GM23248 (cell line): ENCODE measurements at places on chromosomes 5 and 9. TPM values are rescaled to one million over a fixed set of nuclear protein-coding genes. Genes with fewer than 3 reads are reported as not detected.

DNA sequence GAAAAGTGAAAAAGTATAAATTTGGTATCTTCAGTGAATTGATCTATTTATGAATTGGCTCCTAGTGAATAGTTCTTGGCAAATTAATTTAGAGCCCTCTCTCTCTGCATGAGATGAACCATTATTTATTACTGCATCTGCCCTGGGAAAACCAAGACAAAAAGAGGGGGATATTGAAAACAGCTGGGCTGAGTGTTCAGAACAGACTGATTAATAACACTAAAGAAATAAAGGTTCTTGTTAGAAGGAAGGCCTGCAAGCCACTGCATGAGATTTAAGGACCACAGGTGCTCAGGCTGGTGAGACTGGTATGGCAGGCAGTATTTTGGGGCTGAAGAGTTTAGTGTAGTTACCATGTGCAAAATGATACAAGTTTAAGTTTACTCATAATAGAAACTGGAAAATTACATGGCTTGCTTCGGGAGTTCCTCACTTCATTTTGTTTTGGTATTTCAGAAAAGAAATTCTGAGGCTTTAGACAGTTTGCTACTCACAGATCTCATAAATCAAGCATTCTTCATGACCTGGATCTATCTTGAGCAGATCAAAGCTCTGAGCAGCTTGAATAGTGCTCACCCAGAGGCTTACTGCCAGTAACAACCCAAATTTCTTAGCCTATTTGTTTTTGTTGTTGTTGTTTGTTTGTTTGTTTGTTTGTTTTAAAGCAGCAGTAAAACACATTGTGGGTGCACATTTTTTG is 56.1 kb downstream of the KIAA1958 start:
- DNase-seq = no peak

- peak; percentile 49 for DNase-seq
Measured at GRCh38 chr5:113382731-113383130, 52.1 kb downstream of the TSSK1B start.

GRCh38 chr5:143966280-143966679 is 154.3 kb downstream of the HMHB1 start:
- no peak for DNase-seq

- DNase-seq = no peak
Measured at GRCh38 chr5:152978141-152978835, 512.2 kb upstream of the GRIA1 start.

GRCh38 chr5:105816961-105817360 is 1853.8 kb downstream of the EFNA5 start:
- peak; percentile 34 for DNase-seq

DNA sequence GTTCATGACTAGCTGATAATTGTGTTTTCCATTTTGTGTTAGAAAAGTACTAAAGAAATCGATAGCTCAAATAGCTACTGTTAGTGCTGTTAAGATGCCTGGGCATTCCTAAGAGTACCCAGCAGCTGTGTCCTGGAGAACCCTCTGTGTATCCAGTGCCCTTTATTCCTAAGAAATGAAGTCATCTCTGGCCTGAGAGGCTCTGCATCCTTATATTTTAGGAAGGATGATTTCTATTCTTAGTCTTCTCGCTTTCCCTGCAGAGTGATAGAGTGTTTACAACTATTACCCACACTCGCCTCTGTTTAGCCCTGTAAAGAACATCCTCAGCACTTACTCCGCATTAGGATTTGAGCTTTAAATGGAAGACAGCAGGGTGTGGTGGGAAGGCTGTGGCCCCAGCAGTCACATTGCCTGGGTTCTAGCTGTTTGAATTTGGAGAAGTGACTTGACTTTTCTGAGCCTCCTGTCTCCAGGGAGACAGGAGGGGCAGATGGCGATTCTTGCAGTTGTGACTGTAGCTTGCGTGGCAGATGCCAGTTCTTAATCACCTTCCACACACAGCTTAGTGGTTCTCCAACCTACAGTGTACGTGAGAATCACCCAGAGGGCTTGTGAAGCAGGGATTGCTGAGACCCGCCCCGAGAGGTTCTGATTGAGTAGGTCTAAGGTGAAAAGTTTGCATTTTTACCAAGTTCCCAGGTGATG is 177.2 kb upstream of the PITX1 start:
- peak; percentile 34 for DNase-seq

DNA sequence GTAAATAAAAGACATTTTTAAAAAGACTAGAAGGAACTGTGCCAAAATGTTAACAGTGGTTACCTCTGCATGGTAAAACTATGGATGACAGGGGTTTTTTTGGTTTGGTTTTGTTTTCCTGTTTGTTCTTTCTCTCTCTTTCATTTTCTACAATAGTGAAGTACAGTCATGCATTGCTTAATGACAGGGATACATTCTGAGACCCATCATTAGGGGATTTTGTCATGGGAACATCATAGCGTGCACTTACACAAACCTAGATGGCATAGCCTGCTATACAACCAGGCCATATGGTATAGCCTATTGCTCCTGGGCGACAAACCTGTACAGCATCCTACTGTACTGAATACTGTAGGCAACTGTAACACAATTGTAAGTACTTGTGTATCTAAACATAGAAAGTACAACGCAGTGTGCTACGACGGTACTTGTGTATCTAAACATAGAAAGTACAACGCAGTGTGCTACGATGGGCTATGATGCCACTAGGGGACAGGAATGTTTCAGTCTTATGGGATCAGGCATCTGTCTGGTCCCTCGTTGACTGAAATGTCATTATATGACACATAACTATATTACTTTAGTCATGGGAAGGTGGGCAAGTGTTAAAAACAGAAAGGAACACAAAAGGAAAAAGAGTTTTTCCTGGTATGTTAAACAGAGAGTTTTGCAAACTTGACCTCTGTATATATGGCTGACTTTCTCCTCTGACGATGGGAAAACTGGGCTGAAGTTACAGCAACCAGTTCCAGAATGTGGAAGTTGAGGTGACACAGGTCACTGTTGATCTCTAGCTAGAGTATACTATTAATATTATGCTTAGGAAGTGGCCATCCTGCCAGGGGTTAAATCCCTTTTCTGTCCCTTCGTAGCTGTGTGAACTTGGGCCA is 7.4 kb upstream of the ADAM19 start:
- DNase-seq = no peak

DNA sequence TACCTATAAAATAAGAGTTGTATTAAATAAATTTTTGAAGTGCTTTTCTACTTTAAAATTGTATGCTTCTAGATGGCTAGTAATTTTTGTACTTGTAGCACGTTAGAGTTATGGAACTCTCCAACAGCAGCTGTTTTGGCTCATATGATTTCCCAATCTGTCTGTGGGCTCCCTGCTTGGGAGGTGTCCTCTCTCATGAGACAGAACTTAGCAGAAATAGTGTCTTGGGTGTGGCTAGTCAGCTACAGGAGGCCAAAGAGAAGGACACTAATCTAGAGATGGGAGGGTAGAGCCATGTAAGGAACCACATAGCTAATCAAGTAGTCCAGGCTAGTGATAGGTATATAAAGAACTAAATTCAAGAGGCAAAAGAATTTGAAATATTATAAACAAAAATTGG is 78.4 kb upstream of the DAB2 start:
- peak; percentile 80 for DNase-seq

DNA sequence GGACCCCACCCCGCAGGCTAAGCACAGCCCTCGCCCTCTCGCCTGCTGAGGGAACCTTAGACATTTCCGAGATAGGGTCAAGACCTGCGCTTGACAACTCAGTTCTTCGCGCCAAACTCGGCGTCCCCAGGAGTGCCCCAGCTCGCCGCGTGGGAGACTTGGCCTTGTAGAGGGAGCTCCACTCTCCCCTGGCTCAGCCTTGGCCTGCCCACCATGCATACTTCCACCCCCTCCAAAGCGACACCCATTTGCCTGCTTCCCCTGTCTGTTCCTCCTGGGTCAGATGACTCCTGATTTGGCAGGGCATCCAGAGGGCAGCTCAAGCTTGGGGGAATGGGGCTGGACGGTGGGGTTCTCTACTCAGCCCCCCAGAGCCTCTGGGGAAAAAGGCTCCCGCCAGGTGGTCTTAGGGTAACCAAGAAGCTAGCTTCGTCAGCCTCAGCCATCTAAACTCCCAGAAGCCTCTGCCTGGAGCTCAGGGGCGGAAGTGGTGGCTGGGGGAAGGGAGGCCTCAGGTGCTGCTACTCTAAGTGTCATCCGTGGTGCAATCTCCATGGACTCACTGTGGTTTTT is 560 bp downstream of the DOCK2 start:
- peak; percentile 9 for DNase-seq

DNA sequence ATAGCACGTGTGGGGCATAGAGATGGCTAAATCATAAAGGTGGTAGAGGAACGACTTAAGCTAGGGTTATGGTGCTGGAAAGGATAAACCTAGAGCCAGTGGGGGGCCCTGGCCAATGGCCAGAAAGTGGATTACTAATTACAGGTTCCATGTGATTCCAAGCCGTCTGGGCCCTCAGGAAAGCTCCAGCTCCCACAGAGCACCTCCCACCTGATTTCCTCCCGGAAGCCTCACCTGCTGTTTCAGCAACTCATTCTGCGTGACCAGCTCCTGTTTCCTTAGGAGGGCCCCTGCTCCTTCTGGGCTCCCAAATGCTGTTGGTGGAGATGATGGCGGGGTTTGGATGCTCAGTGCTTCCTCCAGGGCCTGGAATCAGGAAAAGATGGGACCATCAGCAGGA is 16.2 kb downstream of the GPX3 start:
- no peak for DNase-seq

GRCh38 chr9:76592091-76592973 is 133.3 kb downstream of the GCNT1 start:
- peak; percentile 53 for DNase-seq

GRCh38 chr9:107397076-107398044 is 92.2 kb downstream of the KLF4 start:
- peak; percentile 77 for DNase-seq

DNA sequence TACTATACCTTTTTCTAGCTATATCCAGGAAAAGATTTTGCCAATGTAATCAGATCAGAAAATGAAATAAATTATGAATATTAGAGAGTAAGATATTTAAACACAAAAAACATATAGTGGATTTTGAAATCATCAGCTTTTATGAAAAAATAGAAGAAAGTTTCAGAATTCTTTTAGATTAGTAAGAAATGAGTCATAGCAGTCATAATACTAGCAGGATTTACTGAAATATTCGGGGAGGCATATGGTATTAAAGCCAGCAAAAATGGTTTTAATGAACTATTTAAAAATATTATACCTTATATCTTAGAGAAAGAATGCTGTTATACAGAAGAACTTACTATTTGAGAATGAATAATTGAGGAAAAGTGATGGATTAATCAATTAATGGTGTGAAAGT is 303.6 kb upstream of the NUDT12 start:
- DNase-seq = peak; percentile 3

- no peak for DNase-seq
Measured at GRCh38 chr9:100584951-100585350, 7.1 kb downstream of the CAVIN4 start.

MARCHF3 gene
- total RNA-seq = 3.8 and 4.8 TPM in 2 replicates

SLC1A3 gene
- 1.8 and 2.5 TPM in 2 replicates for total RNA-seq

GFI1B gene
- not detected in 2 replicates for total RNA-seq

COL15A1 gene
- 16.8 and 17.8 TPM in 2 replicates for total RNA-seq

MAN1B1 gene
- 131 and 136 TPM in 2 replicates for total RNA-seq

LRRC70 gene
- 0.51 and 1.1 TPM in 2 replicates for total RNA-seq

GLIPR2 gene
- 27.5 and 32.9 TPM in 2 replicates for total RNA-seq
